Melanocyte of skin (primary cell): ENCODE measurements at places on chromosomes 5 and 9. TPM values are rescaled to one million over a fixed set of nuclear protein-coding genes. Genes with fewer than 3 reads are reported as not detected.

The PKD2L2 gene
- total RNA-seq = under 0.01 TPM in 1 of 2 replicates, not detected in the other

The NAA35 gene
- total RNA-seq = 17.9 and 21.4 TPM in 2 replicates

The SAXO1 gene
- under 0.01 TPM in 2 replicates for total RNA-seq

The NOP16 gene
- total RNA-seq = 10.3 and 22.2 TPM in 2 replicates

The SPINK5 gene
- total RNA-seq = not detected in 2 replicates

The GLIPR2 gene
- 10.0 and 23.3 TPM in 2 replicates for total RNA-seq

The TAS2R1 gene
- total RNA-seq = not detected in 2 replicates

The PCDH12 gene
- under 0.01 TPM in 2 replicates for total RNA-seq

The PRR7 gene
- 35.6 and 38.9 TPM in 2 replicates for total RNA-seq

The LOX gene
- total RNA-seq = 8.3 and 32.0 TPM in 2 replicates

The TOPORS gene
- total RNA-seq = 25.1 and 34.2 TPM in 2 replicates

The FREM1 gene
- total RNA-seq = under 0.01 TPM in 1 of 2 replicates, not detected in the other

The GGTA1 gene
- not detected in 2 replicates for total RNA-seq

The CCL21 gene
- total RNA-seq = not detected in 2 replicates

The DEPDC1B gene
- total RNA-seq = 7.9 and 8.7 TPM in 2 replicates

The ARL10 gene
- 7.9 and 9.5 TPM in 2 replicates for total RNA-seq

The CNTNAP3B gene
- 0.33 and 6.8 TPM in 2 replicates for total RNA-seq

The CAVIN4 gene
- total RNA-seq = 0.69 and 2.2 TPM in 2 replicates

The IL31RA gene
- total RNA-seq = not detected in 2 replicates

The SLC6A18 gene
- total RNA-seq = not detected in 2 replicates

The OR1L1 gene
- not detected in 2 replicates for total RNA-seq

The ADCY2 gene
- total RNA-seq = 2.4 and 7.3 TPM in 2 replicates

The AQP3 gene
- total RNA-seq = 0.77 TPM in 1 of 2 replicates, not detected in the other

The PCDHB12 gene
- under 0.01 TPM in 1 of 2 replicates, not detected in the other for total RNA-seq

The MEGF10 gene
- under 0.01 TPM in 1 of 2 replicates, not detected in the other for total RNA-seq

The HTR1A gene
- total RNA-seq = not detected in 2 replicates

The COL15A1 gene
- 0.46 and 0.67 TPM in 2 replicates for total RNA-seq

The SKIC3 gene
- total RNA-seq = 106 and 176 TPM in 2 replicates

The MAMDC4 gene
- total RNA-seq = 0.67 and 0.77 TPM in 2 replicates

The GAS1 gene
- total RNA-seq = 25.5 and 45.8 TPM in 2 replicates

The SPARC gene
- total RNA-seq = 998 and 1,116 TPM in 2 replicates

The LCN12 gene
- not detected in 2 replicates for total RNA-seq

The RORB gene
- total RNA-seq = 0.73 and 1.0 TPM in 2 replicates

The GPR150 gene
- total RNA-seq = 0.34 and 0.73 TPM in 2 replicates

The SHLD3 gene
- total RNA-seq = 5.5 and 6.2 TPM in 2 replicates

The OR1J2 gene
- total RNA-seq = not detected in 2 replicates

The CACFD1 gene
- 4.0 and 4.1 TPM in 2 replicates for total RNA-seq

The MLLT3 gene
- total RNA-seq = 20.7 and 22.6 TPM in 2 replicates

The SPATA31A3 gene
- total RNA-seq = not detected in 2 replicates

The ZBTB43 gene
- 12.7 and 13.4 TPM in 2 replicates for total RNA-seq

The SLC25A48 gene
- total RNA-seq = 0.67 TPM in 1 of 2 replicates, not detected in the other

The SPACA9 gene
- total RNA-seq = 1.00 and 3.1 TPM in 2 replicates

The LARP1 gene
- total RNA-seq = 119 and 153 TPM in 2 replicates

The ARSI gene
- 6.2 and 12.7 TPM in 2 replicates for total RNA-seq
